Fibroblast of skin of back (primary cell): ENCODE measurements at places on chromosomes 5 and 9.

- no peak for DNase-seq
Measured at GRCh38 chr9:76693912-76694311, 70.3 kb upstream of the PCA3 start.

DNA sequence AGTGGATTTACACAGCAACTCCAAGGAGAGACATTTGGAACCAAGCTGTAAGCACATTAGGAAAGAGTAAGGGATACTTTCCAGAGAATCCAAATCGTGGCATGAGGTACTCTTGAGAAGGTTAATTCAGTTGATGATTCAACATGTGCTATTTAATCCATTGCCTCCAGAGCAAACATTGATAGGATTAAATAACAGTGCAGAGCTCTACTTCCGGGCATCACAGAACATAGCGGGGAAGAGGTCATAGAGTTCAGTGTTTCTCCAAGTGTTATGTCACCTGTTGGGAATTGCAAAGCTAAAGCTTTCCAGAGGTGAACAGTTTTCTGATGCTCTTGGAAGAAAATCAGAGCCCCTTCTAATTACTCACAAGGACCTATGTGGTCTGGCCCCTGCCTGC lies 127.5 kb downstream of the PPP2R2B start:
- DNase-seq: no peak

DNA sequence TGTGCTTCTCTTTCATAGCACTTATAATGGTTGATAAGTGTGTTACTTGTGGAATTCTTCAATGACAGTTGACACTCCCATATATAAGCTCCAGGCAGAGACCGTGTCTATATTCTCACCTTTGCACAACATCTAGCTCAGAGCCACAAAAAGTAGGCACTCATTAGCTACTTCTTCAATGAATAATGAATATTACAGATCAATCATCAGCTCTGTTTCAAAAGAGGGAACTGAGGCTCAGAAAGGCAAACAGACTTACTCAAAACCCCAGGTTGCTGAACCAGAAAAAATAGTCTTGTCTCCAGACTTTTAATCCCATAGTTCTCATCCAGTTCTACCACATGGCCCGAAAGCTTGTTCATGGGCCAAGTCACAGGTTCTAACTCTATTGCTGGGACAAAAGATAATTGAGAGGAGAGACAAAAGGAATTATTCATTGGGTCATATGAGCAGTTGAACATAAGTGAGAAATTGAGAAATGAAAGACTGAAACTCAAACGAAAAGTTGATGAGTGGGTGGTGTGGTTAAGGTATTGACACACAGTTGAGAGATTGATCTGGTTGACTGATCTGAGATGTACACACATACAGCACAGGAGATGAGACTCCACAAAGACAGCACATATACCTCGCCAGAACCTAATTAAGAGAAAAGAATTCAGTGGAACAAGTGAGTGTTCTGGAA lies 381.6 kb downstream of the EFNA5 start:
- no peak for DNase-seq

- DNase-seq: no peak
Measured at GRCh38 chr9:35042081-35042604, 30.3 kb downstream of the VCP start.

DNA sequence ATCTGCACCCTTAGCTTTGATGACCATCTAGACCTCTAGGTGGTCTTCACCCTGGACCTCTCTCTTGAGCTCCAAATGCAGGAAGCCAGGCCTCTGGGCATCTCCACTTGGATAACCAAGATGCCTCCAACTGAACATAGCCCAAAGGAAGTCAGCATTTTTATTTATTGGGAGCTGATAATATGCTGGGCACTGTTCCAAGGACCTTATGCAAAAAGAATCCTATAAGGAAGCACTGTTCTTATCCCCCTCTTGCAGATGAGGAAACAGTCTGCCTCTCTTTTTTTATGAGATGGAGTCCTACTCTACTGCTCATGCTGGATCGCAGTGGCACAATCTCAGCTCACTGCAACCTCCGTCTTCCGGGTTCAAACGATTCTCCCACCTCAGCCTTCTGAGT lies 219.9 kb downstream of the CDK5RAP2 start:
- DNase-seq: no peak

GRCh38 chr5:75660678-75661465 lies 49.6 kb downstream of the ANKDD1B start:
- no peak for DNase-seq

GRCh38 chr5:73451224-73452130 lies 2.9 kb upstream of the FOXD1 start:
- peak; percentile 62 for DNase-seq

- no peak for DNase-seq
Measured at GRCh38 chr9:137791947-137792346, 85.6 kb upstream of the CACNA1B start.

DNA sequence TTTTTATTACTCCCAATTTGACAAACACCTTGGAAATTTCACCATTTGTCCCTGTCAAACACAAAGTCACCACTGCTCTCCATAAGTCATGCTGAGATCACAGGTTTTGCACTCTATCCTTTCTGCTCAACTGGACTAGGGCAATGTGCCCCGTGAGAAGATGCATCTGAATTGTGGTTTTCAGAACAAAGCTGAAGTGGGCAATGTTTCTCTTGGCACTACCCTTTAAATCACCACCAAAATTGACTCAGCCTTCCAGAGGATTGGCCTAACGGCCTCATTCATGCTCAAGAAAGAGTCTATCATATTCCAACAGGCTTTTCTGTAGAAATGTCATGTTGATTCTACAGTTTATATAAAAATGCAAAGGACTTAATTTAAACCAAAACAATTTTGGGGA lies 81.0 kb upstream of the TRIO start:
- peak; percentile 61 for DNase-seq

- no peak for DNase-seq
Measured at GRCh38 chr9:27059412-27059811, 49.6 kb upstream of the TEK start.

DNA sequence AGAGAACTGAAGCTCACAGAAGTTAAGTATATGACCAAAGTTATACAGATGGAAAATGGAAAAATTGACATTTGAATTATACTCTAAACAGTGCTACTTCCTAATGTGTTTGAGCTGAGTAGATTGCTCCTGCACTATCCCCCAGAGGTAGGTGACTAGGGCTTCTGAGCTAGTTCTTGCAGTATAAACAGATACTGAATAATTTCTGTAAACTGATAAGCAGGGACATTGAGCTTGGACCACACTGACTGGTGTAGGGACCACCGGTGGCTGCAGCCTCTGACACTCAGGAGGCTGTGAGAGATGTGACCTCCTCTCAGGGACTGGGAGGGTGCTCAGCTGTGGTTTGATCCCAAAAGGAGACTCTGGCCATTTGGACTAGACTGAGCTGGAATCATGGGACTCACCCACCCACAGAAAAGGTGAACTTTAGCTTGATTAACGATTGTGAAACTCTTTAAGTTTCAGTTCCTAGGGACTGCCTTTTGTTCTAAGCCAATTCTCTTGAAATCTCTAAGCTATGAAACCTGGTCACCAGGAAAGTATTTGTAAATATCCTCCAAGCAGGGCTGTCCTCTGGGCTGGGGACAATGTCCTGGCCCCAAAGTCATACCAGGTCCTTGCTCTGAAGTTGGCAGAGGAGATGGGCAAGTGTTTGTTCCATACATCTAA lies 291.5 kb downstream of the SEC61B start:
- DNase-seq: no peak
